T-helper 17 cell (primary cell): ENCODE measurements at places on chromosomes 13 and 19.
A peak's percentile ranks its signal among the peaks of the same experiment; 100 is the strongest.

- H3K4me1 ChIP-seq = peaks cover 2% of the 10 kb centered on the region
- H3K27ac ChIP-seq = no peak overlapping the region
- DNase-seq = no peak
- peaks cover 41% of the 10 kb centered on the region for H3K27me3 ChIP-seq
- no peak overlapping the region for H3K4me3 ChIP-seq
These were observed 523.0 kb downstream of the MYO16 start for GRCh38 chr13:109152311-109152820.

DNA sequence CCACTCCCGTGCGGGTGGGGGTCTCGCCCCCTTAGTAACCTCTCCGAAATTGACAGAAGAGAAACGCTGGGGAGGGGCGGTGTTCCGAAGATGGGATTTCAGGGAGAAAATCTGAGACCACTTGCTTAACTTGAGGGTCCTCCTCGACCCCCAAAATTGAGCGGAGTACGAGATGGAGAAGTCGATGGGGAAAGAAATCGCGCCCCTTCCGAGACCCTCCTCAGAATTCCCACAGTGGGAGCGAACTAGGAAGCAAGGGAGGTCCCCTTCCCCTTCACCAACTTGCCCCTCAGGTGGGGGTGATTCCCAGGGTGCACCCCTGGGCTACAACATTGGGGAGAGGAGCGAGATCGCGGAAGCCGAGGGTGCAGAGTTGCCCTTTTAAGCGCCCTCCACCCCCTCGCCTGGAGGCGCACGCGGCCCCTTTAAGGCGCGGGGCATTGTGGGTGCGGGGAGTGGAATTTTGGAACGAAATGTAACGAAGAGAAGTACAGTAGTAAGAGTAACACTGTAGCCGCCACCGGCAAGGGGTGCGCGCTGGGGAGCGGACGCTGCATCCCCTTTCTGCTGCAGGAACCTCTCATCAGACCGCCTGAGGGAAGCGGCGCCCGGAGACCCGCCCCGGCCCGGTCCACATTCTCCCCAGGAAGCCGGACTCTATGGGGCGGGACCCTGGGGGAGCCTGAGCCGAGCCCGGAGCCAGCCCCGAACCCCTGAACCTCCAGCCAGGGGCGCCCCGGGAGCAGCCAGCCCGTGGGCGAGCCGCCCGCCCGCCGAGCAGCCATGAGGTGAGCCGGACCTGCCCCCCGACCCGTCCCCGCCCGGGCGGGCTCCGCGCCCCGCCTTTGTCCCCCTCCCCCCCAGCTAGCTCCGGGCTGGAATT, at the start of gene VASP:
VASP (plus strand) TSS at position 491 of the 883 bp plus-strand sequence; CDS start at position 784, 293 bp downstream.
- H3K4me3 ChIP-seq = peak within 1 kb of the TSS; percentile 97
- no peaks in the 10 kb centered on the region for H3K27me3 ChIP-seq
- peaks cover 23% of the 10 kb centered on the region for H3K4me1 ChIP-seq

DNA sequence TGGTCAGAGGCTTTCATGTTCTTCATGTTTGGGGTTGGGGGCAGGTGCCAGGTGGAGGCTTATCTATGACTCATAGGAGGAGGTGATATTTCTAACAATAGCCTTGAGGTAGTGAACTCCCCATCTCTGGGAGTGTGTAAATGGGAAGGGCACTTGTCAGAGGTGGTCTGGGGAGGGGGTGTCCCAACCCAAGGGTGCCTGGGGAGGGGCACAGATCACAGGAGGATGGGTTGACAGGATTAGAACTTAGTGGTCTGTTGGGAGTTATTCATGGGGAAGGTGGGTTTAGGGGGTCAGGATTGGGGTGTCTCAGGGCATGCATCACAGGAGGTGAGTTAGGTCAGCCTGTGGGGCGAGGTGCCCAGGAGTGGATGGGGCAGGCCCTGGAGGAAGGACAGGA, 1.6 kb downstream of the ACTL9 start:
- H3K36me3 ChIP-seq = no peaks in the 10 kb centered on the region
- peaks cover 4% of the 10 kb centered on the region for H3K27me3 ChIP-seq
- H3K4me3 ChIP-seq = no peak overlapping the region
- peaks cover 33% of the 10 kb centered on the region for H3K4me1 ChIP-seq
- no peak overlapping the region for H3K27ac ChIP-seq

GRCh38 chr13:77696879-77697216, 639 bp upstream of the SLAIN1 start:
- DNase-seq = no peak
- H3K36me3 ChIP-seq = peaks cover 4% of the 10 kb centered on the region
- H3K27ac ChIP-seq = peak overlapping the region; percentile 91

GRCh38 chr13:22287343-22287920, 616.6 kb downstream of the FGF9 start:
- H3K4me3 ChIP-seq = no peak overlapping the region
- H3K4me1 ChIP-seq = peaks cover 2% of the 10 kb centered on the region

DNA sequence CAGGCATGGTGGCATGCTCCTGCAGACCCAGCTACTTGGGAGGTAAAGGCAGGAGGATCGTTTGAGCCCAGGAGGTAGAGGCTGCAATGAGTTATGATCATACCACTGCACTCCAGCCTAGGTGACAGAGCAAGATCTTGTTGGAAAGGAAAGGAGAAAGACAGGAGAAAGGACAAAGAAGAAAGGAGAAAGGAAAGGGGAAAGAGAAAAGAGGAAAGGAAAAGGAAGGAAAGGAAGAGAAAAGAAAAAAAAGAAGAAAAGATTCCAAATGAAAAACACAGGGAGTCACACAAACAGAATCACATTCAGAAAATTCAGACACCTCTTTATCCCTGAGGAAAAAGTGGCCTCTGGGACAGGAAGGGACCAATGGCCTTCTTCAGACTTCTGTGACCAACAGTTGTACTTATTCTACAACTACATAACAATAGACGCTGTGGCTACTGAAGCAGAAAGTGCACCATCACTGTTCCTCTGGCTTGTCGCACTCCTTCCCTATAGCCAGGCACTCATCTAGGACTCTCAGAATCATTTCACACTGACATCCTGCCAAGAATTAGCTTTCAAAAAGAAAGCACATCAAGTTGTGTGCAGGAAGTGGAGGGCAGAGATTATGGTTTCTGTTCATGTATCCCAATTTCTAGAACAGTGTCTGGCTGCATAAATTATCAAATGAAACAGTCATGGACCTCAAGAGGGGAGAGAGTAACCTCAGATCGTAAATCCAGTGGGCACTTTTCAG, 5.9 kb downstream of the MTMR6 start:
- no peak for DNase-seq
- H3K27me3 ChIP-seq = no peaks in the 10 kb centered on the region
- peak overlapping the region; percentile 94 for H3K27ac ChIP-seq
- peaks cover 9% of the 10 kb centered on the region for H3K36me3 ChIP-seq

GRCh38 chr19:1671716-1672037, 19.3 kb upstream of the TCF3 start:
- no peak for DNase-seq
- H3K36me3 ChIP-seq = peaks cover 6% of the 10 kb centered on the region
- peaks cover 16% of the 10 kb centered on the region for H3K4me1 ChIP-seq
- peaks cover 52% of the 10 kb centered on the region for H3K27me3 ChIP-seq
- H3K27ac ChIP-seq = no peak overlapping the region

- no peak for DNase-seq
- H3K4me3 ChIP-seq = no peak overlapping the region
- H3K4me1 ChIP-seq = no peaks in the 10 kb centered on the region
These were observed 7.4 kb downstream of the CCDC122 start for GRCh38 chr13:43872181-43872580.

DNA sequence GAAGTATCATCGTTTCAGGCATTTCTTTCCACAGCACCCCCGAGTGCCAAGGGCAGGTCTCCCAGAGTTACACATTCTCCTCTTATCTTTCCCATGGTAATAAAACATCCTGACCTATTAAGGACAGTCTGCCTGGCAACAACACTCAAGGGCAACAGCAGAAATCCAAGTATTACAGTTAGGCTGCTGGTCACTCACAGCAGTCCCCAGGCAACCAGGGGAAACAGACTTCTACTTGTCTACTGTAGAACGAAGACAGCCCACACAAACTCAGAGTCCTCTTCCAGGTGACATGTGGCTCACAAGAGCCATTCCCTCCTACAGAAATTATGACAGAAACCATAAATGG, 24.3 kb downstream of the RCBTB1 start:
- H3K27ac ChIP-seq = no peak overlapping the region
- no peak for DNase-seq
- H3K27me3 ChIP-seq = no peaks in the 10 kb centered on the region
- H3K4me1 ChIP-seq = peaks cover 3% of the 10 kb centered on the region
- no peak overlapping the region for H3K4me3 ChIP-seq

DNA sequence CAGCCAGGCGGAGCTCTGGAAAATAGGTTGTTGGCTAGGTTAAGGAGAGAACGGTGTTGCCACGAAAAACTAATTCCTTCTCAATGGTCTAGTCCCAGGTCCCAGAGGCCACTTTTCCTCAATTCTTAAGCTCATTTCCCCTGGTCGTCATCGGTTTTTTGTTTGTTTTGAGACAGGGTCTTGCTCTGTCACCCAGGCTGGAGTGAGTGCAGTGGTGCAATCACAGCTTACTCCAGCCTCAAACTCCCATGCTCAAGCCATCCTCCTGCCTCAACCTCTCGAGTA, 1.2 kb downstream of the SF3A2 start:
- no peak for DNase-seq
- peak overlapping the region; percentile 91 for H3K27ac ChIP-seq
- H3K4me3 ChIP-seq = peak overlapping the region; percentile 96
- H3K4me1 ChIP-seq = peaks cover 63% of the 10 kb centered on the region

- H3K4me1 ChIP-seq = peaks cover 4% of the 10 kb centered on the region
- no peaks in the 10 kb centered on the region for H3K27me3 ChIP-seq
- H3K36me3 ChIP-seq = peaks cover 8% of the 10 kb centered on the region
- H3K4me3 ChIP-seq = no peak overlapping the region
- no peak overlapping the region for H3K27ac ChIP-seq
These were observed 114.7 kb upstream of the MCF2L start for GRCh38 chr13:112854321-112854720.

GRCh38 chr13:113528101-113528812, 37.7 kb upstream of the DCUN1D2 start:
- H3K4me3 ChIP-seq = no peak overlapping the region
- no peaks in the 10 kb centered on the region for H3K27me3 ChIP-seq
- peaks cover 12% of the 10 kb centered on the region for H3K36me3 ChIP-seq
- H3K27ac ChIP-seq = no peak overlapping the region
- DNase-seq = no peak
- H3K4me1 ChIP-seq = peaks cover 16% of the 10 kb centered on the region

DNA sequence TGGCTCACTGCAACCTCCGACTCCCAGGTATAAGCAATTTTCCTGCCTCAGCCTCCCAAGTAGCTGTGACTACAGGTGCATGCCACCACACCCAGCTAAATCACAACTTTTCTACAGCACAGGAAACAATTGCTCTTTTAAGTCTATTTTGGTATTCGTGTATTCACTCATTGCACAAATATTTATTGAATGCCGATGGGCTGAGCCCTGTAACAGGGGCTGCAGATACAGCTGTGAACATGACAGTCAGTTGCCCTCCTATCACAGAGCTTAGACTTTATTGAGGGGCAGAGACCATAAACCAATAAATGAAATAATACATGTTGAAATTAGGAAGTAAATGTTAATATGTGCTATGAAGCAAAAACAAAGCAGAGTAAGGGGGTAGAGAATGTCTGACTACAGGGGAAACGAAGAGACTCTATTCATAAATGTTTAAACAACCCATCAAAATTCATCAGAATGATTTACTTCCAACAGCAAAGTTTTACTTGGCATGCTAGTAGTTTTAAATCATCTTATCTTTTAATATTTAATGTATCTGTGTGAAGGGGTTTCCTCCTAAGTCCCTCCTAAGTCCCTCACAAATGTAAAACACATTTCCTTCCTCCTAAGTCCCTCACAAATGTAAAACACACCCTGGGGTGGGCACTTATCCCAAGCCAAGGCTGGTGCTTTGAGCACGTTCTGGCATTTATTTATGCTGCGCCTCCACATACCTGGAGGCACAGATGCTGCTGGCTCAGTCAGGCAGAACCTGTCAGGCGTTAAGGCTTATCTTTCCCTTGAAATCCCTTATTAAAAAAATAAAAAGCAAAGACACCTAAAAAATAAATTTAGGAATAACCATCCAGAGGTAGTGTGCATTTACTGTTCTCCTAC, 140.8 kb downstream of the MIPEP start:
- no peaks in the 10 kb centered on the region for H3K27me3 ChIP-seq
- no peak overlapping the region for H3K27ac ChIP-seq
- peaks cover 29% of the 10 kb centered on the region for H3K4me1 ChIP-seq
- DNase-seq = no peak
- H3K36me3 ChIP-seq = no peaks in the 10 kb centered on the region

GRCh38 chr19:40622773-40623075, 21.6 kb downstream of the LTBP4 start:
- no peak for DNase-seq
- H3K27ac ChIP-seq = no peak overlapping the region
- peaks cover 15% of the 10 kb centered on the region for H3K36me3 ChIP-seq

GRCh38 chr13:64278493-64278892, 2862.8 kb upstream of the PCDH20 start:
- no peak for DNase-seq
- H3K27me3 ChIP-seq = no peaks in the 10 kb centered on the region
- H3K4me3 ChIP-seq = no peak overlapping the region
- no peaks in the 10 kb centered on the region for H3K36me3 ChIP-seq
